ENCODE measurements at places on chromosomes 6 and 20.

- DNase-seq, result peak; percentile 62
These were observed 467.1 kb upstream of the HSF2 start for GRCh38 chr6:121932076-121932991.

- no peak for DNase-seq
These were observed 41.1 kb upstream of the TRDN start for GRCh38 chr6:123677897-123678296.

- peak; percentile 91 for DNase-seq
These were observed 25.4 kb downstream of the HLA-F start for GRCh38 chr6:29748391-29749307.

- DNase-seq, result no peak
These were observed 29.5 kb downstream of the MAFB start for GRCh38 chr20:40659567-40659966.

GRCh38 chr20:62872862-62873261, 11.2 kb upstream of the TCFL5 start:
- DNase-seq, result no peak

GRCh38 chr20:45798935-45799642, 7.3 kb downstream of the DNTTIP1 start:
- peak; percentile 71 for DNase-seq

DNA sequence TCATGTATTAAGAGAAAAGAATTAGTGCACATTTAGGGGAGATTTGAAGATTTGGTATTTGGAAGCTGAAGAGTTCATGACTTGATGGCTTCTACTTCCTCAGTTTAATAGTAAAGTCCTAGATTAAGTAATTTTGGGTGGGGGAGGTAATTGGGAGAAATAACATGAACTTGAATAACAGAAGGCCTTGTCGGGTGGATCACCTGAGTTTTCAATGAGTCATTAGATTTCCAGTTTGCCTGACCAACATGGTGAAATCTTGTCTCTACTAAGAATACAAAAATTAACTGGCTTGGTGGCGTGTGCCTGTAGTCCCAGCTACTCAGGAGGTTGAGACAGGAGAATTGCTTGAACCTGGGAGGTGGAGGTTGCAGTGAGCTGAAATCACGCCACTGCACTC, 181.0 kb downstream of the GJA1 start:
- no peak for DNase-seq

GRCh38 chr6:3026791-3027626, 27.3 kb downstream of the NQO2 start:
- DNase-seq, result no peak

DNA sequence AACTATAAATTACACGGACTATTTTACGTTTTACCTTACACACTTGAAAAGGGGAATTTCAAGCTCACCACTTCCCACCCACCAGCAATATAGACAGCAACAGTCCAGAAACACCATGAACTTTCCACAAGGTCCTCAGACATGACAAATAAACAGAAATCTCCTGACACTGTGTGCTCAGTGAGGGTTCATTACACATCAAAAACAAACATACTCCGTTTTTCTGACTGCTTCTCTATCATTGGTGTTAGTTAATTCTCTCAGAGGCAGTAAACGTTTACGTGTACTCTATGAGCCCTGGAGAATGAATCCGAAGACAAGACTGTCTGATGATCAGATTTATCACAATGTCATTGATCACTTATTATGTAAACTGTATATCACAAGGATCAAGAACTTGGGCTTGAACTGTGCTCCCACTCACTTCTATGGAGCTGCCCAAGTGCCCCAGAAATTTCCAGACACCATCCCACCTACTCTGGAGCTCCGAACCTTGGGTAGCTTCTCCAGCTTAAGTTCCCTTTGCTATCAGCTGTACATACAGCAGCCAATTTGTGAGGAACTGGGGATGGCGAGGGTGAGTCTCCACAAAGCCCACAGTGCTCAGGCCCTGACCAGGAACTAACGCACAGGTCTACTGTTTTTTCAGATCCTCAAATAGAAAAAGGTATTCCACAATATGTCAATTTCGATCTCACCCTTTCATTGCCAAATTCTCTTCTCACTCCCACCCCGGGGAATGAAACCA, 86.0 kb downstream of the ALDH8A1 start:
- DNase-seq, result no peak
